ENCODE measurements at places on chromosomes 1 and 21.

- H3K4me3 ChIP-seq, result no peak overlapping the region
- no peak overlapping the region for H3K27ac ChIP-seq
- no peak for DNase-seq
- H3K4me1 ChIP-seq, result no peaks in the 10 kb centered on the region
- no peaks in the 10 kb centered on the region for H3K27me3 ChIP-seq
These were observed 187.4 kb downstream of the CYYR1 start for GRCh38 chr21:26385721-26386120.

DNA sequence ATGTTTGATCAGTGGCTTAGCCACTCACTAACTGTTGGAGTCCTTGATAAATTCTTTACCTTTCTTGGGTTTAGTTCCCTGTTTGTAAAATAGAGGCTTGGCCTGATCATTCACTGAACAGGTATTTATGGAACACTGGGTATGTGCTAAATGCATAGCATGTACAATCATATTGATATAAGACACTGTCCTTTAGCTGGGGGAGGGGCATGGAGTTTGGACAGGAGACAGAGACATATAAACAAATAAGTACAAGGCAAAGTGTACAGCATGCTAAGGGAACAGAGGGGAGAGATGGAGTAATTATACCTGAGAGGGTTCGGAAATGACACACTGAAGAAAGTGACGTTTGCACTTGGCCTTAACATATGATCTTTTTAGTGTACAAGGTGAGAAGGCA, 124.3 kb upstream of the CACNA1E start:
- no peaks in the 10 kb centered on the region for H3K4me1 ChIP-seq
- H3K36me3 ChIP-seq, result no peaks in the 10 kb centered on the region
- no peak for DNase-seq
- no peak overlapping the region for H3K4me3 ChIP-seq
- no peaks in the 10 kb centered on the region for H3K27me3 ChIP-seq

GRCh38 chr1:161705537-161705936, 1.5 kb upstream of the FCRLA start:
- H3K4me3 ChIP-seq, result peak overlapping the region; percentile 22
- H3K27me3 ChIP-seq, result no peaks in the 10 kb centered on the region
- peaks cover 50% of the 10 kb centered on the region for H3K4me1 ChIP-seq
- peak overlapping the region; percentile 81 for H3K27ac ChIP-seq

- H3K27ac ChIP-seq, result no peak overlapping the region
- H3K4me3 ChIP-seq, result no peak overlapping the region
- H3K36me3 ChIP-seq, result peaks cover 25% of the 10 kb centered on the region
- no peaks in the 10 kb centered on the region for H3K4me1 ChIP-seq
These were observed 151.5 kb downstream of the PEX14 start for GRCh38 chr1:10626131-10626731.

- H3K36me3 ChIP-seq, result no peaks in the 10 kb centered on the region
- H3K27me3 ChIP-seq, result no peaks in the 10 kb centered on the region
- no peak for DNase-seq
- H3K27ac ChIP-seq, result no peak overlapping the region
These were observed 30.6 kb downstream of the RABIF start for GRCh38 chr1:202858331-202858730.

DNA sequence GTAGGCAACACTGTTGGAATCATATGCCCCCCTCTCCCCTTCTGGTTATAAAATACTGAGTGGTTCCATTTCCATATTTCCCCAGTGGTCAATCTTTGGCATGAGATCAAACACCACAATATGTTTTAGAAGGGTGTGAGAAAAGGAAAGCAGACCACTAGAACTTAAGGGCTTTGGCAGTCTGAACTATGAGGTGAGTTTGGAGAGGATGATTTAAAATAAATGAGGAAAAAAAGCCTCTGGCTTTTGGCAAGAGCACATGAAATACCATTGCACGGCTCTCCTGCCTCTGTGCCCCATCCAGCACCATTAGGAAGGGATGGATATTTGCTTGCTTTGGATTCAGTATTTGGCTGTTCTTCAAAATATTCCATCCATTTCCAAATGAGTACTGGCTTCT, 339.5 kb upstream of the C1orf87 start:
- H3K27ac ChIP-seq, result no peak overlapping the region
- no peak overlapping the region for H3K4me3 ChIP-seq
- no peaks in the 10 kb centered on the region for H3K27me3 ChIP-seq
- no peak for DNase-seq

DNA sequence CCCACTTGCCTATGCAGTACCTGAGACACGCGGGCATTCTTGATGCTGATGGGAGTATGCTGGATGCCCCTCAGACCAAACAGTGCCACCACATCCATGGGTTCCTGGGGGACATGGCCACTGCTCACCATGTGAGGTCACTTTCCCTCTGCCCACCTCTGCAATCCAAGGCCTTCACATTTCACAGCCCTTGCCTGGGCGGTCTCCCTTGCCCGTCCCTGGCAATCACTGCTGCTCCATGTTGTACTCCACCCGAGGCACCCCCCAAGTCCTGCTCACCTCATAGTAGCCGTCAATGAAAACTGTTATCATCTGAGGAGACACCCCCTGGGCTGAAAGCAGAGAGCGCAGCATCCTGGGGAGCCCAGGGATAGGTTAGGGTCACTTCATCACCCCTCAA, 4.9 kb downstream of the POMGNT1 start:
- H3K27ac ChIP-seq, result no peak overlapping the region
- H3K36me3 ChIP-seq, result peaks cover 51% of the 10 kb centered on the region
- no peak overlapping the region for H3K4me3 ChIP-seq
- no peak for DNase-seq

- peaks cover 5% of the 10 kb centered on the region for H3K27me3 ChIP-seq
- DNase-seq, result no peak
- H3K4me1 ChIP-seq, result no peaks in the 10 kb centered on the region
- H3K4me3 ChIP-seq, result no peak overlapping the region
- H3K36me3 ChIP-seq, result no peaks in the 10 kb centered on the region
These were observed 1530.1 kb upstream of the TPTE start for GRCh38 chr21:8991088-8991907.

GRCh38 chr1:25356848-25357247, 18.7 kb downstream of the TMEM50A start:
- no peaks in the 10 kb centered on the region for H3K4me1 ChIP-seq
- no peak overlapping the region for H3K4me3 ChIP-seq
- no peak overlapping the region for H3K27ac ChIP-seq
- no peak for DNase-seq
- no peaks in the 10 kb centered on the region for H3K27me3 ChIP-seq

DNA sequence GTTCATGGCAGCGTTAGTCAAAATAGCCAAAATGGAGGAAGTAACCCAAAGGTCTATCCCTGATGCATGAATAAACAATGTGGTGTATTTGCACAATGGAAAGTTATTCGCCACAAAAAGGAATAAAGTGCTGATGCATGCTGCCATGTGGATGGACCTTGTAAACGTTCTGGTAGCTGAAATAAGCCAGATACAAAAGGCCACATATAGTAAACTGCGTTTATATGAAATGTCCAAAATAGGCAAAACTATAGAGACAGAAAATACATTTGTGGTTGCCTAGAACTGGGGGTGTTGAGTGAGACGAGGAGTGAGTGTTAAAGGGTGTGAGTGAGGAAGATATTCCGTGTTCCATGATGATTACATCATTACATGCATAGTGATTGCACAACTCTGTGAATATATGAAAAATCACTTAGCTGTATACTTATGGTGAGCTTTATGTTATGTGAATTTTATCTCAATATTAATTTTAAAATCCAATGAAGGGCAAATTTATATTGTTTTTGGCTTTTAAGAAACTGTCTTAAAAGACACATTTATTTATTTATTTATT, 321.3 kb downstream of the KIF26B start:
- H3K4me3 ChIP-seq, result no peak overlapping the region
- no peak overlapping the region for H3K27ac ChIP-seq
- H3K4me1 ChIP-seq, result no peaks in the 10 kb centered on the region
- no peaks in the 10 kb centered on the region for H3K27me3 ChIP-seq
- DNase-seq, result no peak

- no peak overlapping the region for H3K4me3 ChIP-seq
- no peaks in the 10 kb centered on the region for H3K27me3 ChIP-seq
- H3K4me1 ChIP-seq, result no peaks in the 10 kb centered on the region
- DNase-seq, result no peak
These were observed 72.3 kb downstream of the SIPA1L2 start for GRCh38 chr1:232557502-232558191.

DNA sequence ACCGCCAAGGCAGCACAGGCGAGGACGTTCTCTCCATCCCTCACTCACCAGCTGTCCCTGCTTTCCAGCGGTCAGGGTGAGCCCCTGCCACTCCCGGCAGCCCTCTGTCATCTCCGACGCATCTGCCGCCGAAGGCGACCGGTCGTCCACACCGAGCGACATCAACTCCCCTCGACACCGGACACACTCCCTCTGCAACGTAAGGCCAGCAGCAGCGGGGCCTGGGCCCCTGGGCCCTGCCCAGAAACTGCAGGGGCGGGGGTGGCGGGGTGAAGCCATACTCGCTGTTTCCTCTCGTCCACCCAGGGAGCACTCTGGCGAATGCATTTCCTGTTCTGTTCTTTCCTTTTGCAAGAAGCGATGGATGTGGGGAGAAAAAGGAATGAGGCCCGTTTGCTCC, 93.4 kb upstream of the TMEM51 start:
- no peak for DNase-seq
- H3K4me3 ChIP-seq, result no peak overlapping the region
- no peaks in the 10 kb centered on the region for H3K27me3 ChIP-seq
- H3K4me1 ChIP-seq, result no peaks in the 10 kb centered on the region
- H3K27ac ChIP-seq, result no peak overlapping the region

Data from B cell (primary cell).